ENCODE measurements at places on chromosomes 13 and 19.

DNA sequence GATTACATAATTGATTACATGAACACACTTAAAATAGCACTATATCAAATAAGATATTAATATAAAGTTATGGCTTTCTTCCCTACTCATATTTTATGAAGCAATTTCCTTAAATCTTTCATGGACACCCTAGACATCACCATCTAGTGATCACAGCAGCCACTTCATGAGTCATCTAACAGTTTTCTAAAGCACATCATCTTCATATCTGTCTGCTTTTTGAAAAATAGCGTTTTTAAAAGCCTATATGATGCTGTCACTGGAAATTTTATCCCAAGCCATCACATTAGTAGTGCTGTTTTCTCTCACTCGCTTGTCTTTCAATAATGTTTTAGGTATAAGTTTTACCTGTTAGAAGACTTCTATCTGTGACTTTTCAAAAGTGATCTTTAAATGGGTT lies 326.1 kb downstream of the SLITRK6 start:
- no peak for DNase-seq
- no peaks in the 10 kb centered on the region for H3K27me3 ChIP-seq
- no peaks in the 10 kb centered on the region for H3K36me3 ChIP-seq
- no peaks in the 10 kb centered on the region for H3K4me1 ChIP-seq

- no peaks in the 10 kb centered on the region for H3K4me1 ChIP-seq
- no peak overlapping the region for H3K27ac ChIP-seq
- no peaks in the 10 kb centered on the region for H3K36me3 ChIP-seq
- H3K4me3 ChIP-seq = no peak overlapping the region
Observed at GRCh38 chr13:70386919-70387318, 278.7 kb upstream of the KLHL1 start.

DNA sequence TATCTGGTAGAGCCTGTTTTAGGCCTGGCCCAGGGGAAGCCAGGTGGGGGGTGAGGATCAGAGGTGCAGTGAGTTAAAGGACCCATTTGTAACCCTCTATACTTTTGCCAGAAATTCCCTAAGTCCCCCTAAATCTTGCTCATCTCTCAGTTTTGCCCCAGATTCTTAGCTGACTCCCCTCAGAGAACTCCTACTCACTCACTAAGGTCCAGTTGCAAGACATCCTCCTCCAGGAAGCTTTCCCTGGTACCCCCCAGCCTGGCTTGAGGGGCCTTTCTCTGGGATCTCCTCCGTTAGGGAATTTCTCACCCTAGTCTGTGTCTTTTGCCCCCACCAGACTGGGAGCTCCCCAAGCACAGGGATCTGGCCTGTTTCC lies 1.9 kb downstream of the TSKS start:
- no peak overlapping the region for H3K27ac ChIP-seq
- peaks cover 7% of the 10 kb centered on the region for H3K4me1 ChIP-seq
- DNase-seq = no peak
- no peaks in the 10 kb centered on the region for H3K27me3 ChIP-seq
- H3K4me3 ChIP-seq = no peak overlapping the region

- no peak overlapping the region for H3K4me3 ChIP-seq
- no peak for DNase-seq
- H3K36me3 ChIP-seq = no peaks in the 10 kb centered on the region
- no peak overlapping the region for H3K27ac ChIP-seq
- peaks cover 5% of the 10 kb centered on the region for H3K4me1 ChIP-seq
- H3K27me3 ChIP-seq = no peaks in the 10 kb centered on the region
Observed at GRCh38 chr13:40514802-40515201, 151.6 kb downstream of the FOXO1 start.

GRCh38 chr13:83184819-83185218 lies 697.5 kb downstream of the SLITRK1 start:
- H3K4me3 ChIP-seq = no peak overlapping the region
- H3K36me3 ChIP-seq = no peaks in the 10 kb centered on the region
- H3K27me3 ChIP-seq = no peaks in the 10 kb centered on the region
- DNase-seq = no peak
- H3K27ac ChIP-seq = no peak overlapping the region
- no peaks in the 10 kb centered on the region for H3K4me1 ChIP-seq

DNA sequence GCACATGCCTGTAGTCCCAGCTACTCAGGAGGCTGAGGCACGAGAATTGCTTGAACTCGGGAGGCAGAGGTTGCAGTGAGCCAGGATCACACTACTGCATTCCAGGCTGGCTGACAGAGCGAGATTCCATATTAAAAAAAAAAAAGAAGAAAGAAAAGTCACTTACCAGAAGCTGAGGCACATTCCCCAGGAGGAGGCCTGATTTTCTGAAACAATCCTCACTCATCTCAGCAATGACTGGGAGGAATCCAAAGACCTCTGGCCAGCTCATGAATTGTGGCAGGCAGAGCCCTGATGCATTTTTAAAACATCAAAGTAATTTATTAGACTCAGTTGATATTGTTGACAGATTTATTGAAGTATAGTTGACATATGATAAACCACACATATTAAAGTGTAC lies 206.3 kb downstream of the FOXO1 start:
- no peak for DNase-seq
- peak overlapping the region; percentile 30 for H3K27ac ChIP-seq
- H3K27me3 ChIP-seq = no peaks in the 10 kb centered on the region

DNA sequence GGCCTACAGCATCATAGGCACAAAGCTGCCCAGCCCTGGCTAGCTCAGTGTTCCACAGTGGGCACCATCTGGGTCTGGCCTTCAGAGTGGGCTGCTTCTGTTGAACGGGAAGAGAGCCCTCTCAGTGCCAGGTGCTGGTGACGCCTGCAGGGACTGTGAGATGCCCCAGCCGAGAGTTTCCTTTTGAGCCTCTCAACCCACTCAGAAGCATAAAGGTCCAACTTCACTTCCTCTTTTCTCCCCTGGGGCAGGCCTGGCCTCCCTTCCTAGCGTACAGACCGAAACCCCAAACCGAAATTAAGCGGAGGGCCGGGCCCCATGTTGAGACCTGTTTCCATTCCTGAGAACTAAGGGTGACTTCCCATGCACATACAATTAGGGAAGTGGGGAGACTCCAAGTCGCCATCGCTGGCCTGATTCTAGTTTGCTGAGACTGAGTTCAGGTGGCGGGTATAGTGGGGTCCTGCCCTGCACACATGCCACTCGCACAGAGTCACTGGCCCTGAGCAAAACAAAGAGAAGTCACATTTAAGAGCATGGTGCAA lies 6.9 kb downstream of the RAB8A start:
- H3K4me1 ChIP-seq = no peaks in the 10 kb centered on the region
- no peak overlapping the region for H3K27ac ChIP-seq
- no peak overlapping the region for H3K4me3 ChIP-seq
- H3K27me3 ChIP-seq = no peaks in the 10 kb centered on the region
- no peak for DNase-seq
- H3K36me3 ChIP-seq = peaks cover 40% of the 10 kb centered on the region

- DNase-seq = no peak
- H3K27ac ChIP-seq = no peak overlapping the region
- no peaks in the 10 kb centered on the region for H3K36me3 ChIP-seq
- peaks cover 11% of the 10 kb centered on the region for H3K4me1 ChIP-seq
- no peak overlapping the region for H3K4me3 ChIP-seq
Observed at GRCh38 chr13:44400736-44401135, 27.1 kb downstream of the SERP2 start.

GRCh38 chr19:57171551-57172081 lies 4.3 kb upstream of the DUXA start:
- no peaks in the 10 kb centered on the region for H3K27me3 ChIP-seq
- no peaks in the 10 kb centered on the region for H3K4me1 ChIP-seq
- H3K36me3 ChIP-seq = no peaks in the 10 kb centered on the region

GRCh38 chr13:113417836-113418721 lies 35.2 kb downstream of the ADPRHL1 start:
- no peak overlapping the region for H3K27ac ChIP-seq
- H3K4me3 ChIP-seq = no peak overlapping the region
- no peak for DNase-seq
- H3K36me3 ChIP-seq = no peaks in the 10 kb centered on the region
- H3K27me3 ChIP-seq = no peaks in the 10 kb centered on the region

DNA sequence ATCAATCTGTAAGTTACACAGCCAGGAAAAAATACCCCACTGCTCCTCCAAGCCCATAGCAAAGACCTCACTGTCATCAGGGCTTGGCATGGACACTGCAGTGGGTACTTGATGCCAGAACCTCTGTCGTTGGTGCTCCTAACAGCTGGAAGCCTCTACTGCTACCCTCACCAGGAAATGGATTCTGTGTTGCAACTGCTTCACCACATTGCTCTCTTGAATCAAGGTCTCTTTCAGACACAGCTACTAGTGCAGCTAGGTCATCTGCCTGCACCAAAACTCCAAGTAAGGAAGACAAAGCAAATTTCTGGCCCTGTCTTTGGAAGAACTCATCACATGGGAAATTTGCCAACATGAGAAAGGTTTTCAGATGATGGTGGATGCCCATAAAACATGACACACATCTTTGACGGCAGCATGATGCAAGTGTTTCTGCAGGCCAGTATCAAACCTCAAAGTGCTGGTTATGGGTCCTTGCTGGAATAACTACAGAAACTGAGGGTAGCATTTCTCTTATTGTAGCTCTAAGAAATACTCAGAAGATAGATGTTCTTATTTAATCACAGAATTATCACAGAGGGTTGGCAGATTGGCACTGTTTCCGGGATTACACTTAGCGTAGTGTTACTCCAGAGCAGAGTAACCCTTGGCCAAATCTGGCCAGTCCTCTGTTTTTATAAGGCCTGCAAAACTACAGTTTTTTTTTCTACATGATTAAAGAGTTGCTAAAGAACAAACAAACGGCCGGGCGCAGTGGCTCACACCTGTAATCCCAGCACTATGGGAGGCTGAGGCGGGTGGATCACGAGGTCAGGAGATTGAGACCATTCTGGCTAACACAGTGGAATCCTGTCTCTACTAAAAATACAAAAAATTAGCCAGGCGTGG lies 12.9 kb upstream of the PCCA start:
- H3K36me3 ChIP-seq = no peaks in the 10 kb centered on the region
- H3K4me1 ChIP-seq = no peaks in the 10 kb centered on the region
- H3K27ac ChIP-seq = no peak overlapping the region
- no peak overlapping the region for H3K4me3 ChIP-seq
- DNase-seq = no peak

DNA sequence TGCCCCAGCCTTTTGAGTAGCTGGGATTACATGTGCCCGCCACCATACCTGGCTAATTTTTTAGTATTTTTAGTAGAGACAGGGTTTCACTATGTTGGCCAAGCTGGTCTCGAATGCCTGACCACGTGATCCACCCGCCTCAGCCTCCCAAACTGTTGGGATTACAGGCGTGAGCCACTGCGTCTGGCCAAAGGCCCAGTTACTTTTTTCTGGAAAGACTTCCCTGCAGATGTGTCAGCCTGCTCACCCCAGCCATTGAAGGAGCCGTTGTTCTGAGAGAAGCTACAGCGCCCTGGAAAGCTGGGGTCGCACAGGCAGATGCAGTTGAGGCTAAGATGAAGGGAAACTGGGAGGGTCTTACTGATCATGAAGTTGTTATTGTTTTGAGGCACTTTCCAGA lies 7.9 kb upstream of the ZNF626 start:
- peaks cover 6% of the 10 kb centered on the region for H3K4me1 ChIP-seq
- no peak overlapping the region for H3K4me3 ChIP-seq
- no peak overlapping the region for H3K27ac ChIP-seq
- no peak for DNase-seq
- H3K36me3 ChIP-seq = no peaks in the 10 kb centered on the region

DNA sequence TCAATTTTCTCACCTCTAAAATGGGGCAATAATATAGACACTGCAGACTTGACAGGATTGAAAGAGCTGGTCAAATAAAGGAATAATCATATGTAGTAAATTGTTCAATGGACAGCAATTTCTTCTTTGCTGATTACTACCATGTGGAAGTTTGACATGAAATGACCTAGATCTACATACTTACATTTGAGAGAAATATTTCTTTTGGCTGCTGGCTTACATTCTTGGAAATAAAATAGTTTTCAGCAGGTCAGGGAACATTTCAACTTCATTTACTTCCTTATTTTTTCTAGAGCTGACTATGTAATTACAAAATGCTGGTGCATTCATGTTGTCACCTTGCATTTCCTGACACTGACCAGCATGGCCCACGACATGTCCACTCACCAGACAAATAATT lies 294.6 kb upstream of the MIR17HG start:
- no peaks in the 10 kb centered on the region for H3K36me3 ChIP-seq
- H3K27me3 ChIP-seq = no peaks in the 10 kb centered on the region
- H3K4me3 ChIP-seq = no peak overlapping the region
- no peak for DNase-seq
- H3K4me1 ChIP-seq = no peaks in the 10 kb centered on the region

DNA sequence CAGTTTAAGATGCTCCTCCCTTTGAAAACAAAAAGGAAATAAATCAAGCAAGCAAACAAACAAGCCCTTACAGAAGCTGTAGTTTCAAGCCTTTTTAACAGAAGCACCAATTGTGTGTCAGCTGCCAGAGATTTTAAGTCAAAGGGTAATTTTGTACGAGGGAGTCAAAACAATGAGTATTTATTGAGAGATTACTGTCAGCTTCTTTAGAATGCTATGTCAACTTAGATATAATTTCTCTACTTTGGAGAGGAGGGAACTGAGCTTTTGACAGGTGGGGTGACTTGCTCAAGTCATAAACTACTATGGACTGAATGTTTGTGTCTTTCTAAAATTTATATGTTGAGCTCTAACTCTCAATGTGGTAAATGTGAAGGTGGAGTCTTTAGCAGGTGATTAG lies 10.5 kb upstream of the CBY2 start:
- H3K4me3 ChIP-seq = no peak overlapping the region
- no peaks in the 10 kb centered on the region for H3K4me1 ChIP-seq
- DNase-seq = no peak
- no peaks in the 10 kb centered on the region for H3K36me3 ChIP-seq
- H3K27me3 ChIP-seq = no peaks in the 10 kb centered on the region

GRCh38 chr13:51043310-51043709 lies 67.8 kb downstream of the C13orf42 start:
- H3K4me3 ChIP-seq = no peak overlapping the region
- H3K27ac ChIP-seq = no peak overlapping the region
- DNase-seq = no peak

DNA sequence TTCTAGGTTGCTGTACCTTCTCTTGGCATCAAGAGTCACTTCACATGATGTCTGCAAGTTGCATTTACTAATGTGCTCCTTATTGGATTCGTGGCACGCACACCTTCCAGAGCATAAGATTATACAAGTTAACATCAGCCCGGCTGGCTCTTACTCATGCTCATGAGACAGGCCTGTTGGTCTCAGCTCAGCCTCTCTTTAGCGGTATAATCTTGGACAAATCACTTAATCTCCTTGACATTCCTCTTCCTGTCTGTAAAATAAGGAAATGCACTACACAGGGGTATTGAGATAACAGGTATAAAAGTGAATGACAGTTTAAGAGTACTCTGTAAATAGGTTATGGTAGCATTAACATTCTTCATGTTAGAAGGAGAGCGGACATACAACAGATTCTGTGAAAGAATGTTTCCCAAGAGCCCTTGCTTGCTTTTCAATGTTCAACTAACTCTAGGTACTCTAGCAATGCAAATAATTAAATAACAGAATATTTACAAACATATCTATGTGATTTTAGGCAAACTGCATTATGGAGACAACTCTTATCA lies 181.1 kb downstream of the FGF14 start:
- H3K4me1 ChIP-seq = no peaks in the 10 kb centered on the region
- H3K27me3 ChIP-seq = no peaks in the 10 kb centered on the region
- no peak overlapping the region for H3K27ac ChIP-seq
- no peak overlapping the region for H3K4me3 ChIP-seq
- no peak for DNase-seq
- H3K36me3 ChIP-seq = no peaks in the 10 kb centered on the region

All from thoracic aorta (tissue), 2 donors.